ENCODE measurements at places on chromosomes 5 and 9. TPM values are rescaled to one million over a fixed set of nuclear protein-coding genes. Genes with fewer than 3 reads are reported as not detected.

GRCh38 chr5:142063878-142064331, 44.7 kb upstream of the NDFIP1 start:
- DNase-seq: peak; percentile 62

DNA sequence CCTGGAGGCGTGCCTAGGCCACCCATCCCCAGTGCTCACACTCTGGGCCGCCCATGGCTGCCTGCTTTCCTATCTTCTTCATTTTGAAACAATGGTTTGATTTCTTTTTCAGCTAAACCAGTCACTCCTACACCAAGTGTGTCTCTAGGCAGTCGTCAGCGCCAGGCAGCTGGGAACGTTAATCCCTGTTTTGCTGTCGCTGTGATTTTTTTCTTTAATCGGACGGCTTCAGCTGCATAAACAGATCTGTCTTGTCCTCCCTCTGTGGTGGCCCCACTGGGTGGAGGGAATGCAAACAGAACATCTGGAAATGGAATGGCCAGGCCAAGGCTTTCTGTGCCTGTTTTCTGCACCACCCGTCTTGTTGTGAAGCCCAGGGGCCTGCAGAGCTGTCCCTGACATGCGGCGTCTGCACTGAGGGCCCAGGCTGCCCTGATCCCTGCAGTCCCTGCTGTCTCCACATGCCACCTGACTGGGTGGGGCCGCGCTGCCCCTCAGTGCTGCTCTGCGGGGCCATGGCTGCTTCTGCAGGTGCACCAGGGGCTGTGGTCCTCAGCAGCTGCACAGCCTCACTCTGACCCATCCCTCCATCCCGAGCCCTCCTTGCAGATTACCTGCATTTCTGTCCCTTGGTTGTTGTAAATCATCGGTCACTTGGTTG, 51.5 kb downstream of the WNK2 start:
- no peak for DNase-seq

DNA sequence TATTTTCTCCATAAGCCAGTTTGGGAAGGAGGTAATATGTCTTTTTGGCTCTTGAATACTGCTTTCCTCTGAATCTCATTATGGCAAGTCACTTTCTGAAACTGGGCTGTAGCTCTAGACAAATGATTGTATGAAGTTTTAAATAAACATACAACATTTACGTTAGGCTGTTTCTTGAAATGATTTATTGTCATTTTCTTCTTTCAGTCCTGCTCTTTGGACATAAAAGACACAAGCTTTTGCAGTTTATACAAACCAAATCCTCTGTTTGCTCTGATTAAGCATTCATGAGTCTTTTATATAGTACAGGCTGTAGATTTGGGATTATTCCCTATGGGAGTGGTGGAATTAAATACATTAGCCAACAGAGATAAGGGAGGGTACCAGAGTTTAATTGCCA, 139.7 kb downstream of the CEP120 start:
- no peak for DNase-seq

DNA sequence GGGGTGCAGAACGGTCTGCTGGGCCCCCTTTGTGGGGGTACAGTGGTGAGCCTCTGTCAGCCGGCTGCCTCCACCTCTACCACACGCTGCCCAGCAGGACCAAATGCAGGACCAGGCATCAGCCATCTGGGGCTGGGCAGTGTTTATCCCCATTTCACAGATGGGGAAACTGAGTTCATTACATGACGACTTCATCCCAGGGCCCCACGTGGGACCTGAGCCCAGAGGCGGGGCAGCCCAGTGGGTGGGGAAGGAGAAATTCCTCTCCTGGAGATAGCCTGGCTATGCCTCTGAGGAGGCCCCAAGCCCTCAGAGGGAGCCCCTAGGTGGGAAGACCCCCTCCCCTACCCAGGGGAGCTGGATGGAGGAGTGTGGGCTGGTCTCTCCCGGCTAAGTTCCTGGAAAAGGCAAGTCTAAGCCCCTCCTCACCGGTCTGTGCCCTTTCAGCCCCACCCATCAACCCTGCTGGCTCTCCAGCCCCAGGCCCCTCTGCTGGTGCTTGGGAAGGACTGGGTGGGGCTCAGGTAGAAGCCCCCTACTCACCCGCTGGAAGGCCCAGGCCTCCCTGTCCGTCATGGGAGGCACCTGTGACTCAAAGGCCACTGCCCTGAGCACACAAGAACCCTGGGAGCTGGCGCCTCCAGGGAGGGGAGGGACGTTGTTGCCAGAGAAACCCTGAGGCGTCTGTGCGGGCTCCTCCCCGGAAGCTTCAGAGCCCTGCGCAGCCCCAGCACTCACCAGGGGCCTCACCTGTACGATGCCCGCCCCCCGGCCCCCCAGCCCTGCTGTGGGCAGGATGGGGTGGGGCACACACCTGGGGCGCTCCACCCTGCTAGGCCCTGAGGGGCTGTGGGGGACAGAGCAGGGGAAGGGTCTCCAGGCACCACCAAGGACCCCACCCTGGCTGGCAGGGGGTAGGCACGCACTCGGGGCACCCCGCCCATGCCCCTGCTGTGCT, 7.4 kb upstream of the CCDC187 start:
- no peak for DNase-seq

DNA sequence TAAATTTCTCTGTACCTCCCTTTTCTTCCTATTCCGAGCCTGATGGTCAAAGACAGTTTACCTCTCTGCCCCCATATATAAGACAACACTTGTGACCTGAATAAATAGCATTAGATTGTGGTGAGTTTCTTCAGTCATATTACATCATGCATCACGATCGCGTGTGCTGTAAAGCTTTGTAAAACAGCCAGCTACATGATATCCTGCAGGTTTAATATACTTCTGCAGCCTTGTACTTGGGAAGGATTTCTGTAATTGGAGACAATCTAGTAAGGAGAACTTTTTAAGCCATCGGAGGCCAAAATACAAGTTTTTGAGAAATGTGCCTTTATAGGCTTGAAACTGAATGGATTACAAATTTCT, 711.8 kb upstream of the WWC1 start:
- DNase-seq: no peak

- DNase-seq: no peak
Measured at GRCh38 chr5:71954329-71954728, 152.9 kb upstream of the MAP1B start.

DNA sequence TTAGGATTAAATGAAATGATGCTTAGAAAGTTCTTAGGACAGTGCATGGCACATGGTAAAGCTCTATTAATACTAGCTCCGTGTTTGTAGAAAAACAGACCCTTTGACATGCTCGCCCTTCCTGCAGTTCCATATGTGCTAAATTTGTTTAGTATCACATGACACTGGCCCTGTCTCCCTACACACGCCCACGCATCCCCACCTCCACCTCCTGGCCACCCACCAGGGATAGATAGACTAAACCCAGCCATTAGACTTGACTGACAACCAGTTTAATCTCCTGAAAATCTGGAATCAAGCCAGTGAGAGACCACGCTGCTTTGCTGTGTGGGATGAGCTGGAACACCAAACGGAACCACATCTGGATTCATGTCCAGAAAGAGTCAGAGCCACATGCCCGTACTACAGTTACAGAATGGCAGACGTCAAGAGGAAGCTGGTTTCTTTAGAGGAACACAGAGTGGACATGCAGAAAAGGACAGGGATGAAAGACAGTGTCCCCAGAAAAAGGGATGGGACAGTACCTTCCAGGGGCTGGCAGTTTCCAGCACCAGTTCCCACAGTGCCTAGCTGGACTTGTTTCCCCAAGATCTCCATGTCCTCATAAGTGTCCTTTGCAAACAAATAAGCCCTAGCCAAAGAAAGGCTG, 186.1 kb downstream of the PDZD2 start:
- DNase-seq: no peak

- no peak for DNase-seq
Measured at GRCh38 chr5:96209829-96210228, 223.2 kb downstream of the PCSK1 start.

GRCh38 chr5:176531902-176532493, 5.2 kb downstream of the RNF44 start:
- no peak for DNase-seq

GRCh38 chr5:102796009-102796408, 40.9 kb downstream of the PAM start:
- no peak for DNase-seq

- DNase-seq: no peak
Measured at GRCh38 chr9:129611307-129611800, 9.5 kb downstream of the C9orf50 start.

GRCh38 chr9:107119735-107120134, 163.3 kb upstream of the RAD23B start:
- no peak for DNase-seq

- no peak for DNase-seq
Measured at GRCh38 chr5:109898269-109899162, 208.8 kb downstream of the MAN2A1 start.

DNA sequence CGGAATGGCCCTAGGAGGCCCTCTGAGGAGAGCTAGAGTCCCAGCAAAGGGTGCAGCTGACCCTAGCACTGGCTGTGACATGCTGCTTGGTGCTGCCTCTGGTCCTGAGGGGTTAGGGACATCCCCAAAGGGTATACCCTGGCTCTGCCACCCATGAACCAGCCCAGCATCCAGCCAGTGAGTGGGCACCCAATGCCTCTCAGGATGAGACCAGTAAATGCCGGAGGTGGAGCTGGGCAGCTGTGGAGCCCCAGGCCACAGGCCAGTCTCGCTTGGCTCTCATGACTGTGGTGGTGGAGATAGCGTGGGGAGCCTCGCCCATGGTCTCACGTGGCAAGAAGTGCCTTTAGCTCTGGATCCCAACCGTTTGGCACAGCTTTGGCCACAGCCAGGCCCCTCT, 3.7 kb upstream of the CEL start:
- no peak for DNase-seq

- no peak for DNase-seq
Measured at GRCh38 chr5:33563530-33563929, 122.8 kb downstream of the TARS1 start.

GRCh38 chr9:7300484-7300883, 499.1 kb downstream of the DMAC1 start:
- no peak for DNase-seq

DNA sequence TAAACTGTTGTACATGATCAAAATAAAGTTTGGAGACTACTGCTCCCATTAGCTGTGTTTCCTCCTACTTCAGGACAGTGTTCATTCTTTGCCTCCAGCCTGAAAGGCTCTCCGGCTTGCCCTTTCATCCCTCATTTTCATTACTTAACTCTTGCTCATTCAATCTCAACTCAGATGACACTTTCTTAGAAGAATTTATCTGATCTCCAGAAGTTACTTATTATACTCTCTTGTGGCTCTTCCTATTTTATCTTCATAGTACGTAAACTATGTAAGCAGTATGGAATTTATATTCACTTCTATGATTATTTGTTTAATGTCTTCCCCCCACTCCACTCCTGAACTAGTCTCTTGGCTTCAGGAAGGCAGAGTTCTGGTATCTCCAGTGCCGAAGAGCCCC, 1737.9 kb upstream of the C9orf72 start:
- DNase-seq: no peak

- DNase-seq: no peak
Measured at GRCh38 chr5:90438100-90438499, 28.5 kb upstream of the CETN3 start.

GRCh38 chr9:37035648-37036370, 1.7 kb upstream of the PAX5 start:
- no peak for DNase-seq

DNA sequence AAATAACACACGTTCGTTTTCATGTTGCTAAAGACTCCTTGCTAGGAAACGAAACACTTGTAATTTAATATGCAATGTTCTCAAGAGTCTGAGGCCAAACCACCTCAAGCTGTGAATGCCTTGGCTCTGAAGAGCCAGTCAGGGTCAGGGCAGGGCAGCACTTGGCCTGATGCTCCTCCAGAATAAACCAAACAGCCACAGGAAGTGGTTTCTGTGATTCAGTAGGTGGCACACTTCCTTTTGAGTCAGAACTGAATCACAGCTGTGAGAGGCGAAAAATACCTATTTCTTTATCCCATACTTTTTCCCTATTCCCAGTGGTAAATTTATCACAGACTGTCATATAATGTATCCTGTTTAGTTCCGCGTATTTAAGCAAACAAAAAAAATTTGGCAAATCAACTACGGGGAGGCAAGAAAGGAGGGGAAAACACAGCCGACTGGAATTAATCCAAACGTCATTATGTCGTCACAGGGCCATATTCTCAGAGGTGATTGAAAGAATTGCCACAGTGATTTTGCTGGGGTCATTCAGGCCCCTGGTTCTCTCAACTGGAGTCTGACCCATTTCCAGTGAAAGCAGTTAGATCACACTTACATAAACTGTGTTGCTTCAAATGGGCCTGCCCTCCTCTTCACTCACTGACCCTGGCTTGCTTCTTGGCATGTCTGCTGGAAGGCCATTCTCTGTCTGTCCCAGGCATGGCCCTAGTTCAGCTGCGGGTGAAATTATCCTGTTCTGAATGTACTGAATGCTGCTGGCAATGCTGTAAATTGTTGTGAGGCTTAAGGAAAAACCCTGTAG, 71.2 kb downstream of the ARRDC3 start:
- DNase-seq: peak; percentile 68

DNA sequence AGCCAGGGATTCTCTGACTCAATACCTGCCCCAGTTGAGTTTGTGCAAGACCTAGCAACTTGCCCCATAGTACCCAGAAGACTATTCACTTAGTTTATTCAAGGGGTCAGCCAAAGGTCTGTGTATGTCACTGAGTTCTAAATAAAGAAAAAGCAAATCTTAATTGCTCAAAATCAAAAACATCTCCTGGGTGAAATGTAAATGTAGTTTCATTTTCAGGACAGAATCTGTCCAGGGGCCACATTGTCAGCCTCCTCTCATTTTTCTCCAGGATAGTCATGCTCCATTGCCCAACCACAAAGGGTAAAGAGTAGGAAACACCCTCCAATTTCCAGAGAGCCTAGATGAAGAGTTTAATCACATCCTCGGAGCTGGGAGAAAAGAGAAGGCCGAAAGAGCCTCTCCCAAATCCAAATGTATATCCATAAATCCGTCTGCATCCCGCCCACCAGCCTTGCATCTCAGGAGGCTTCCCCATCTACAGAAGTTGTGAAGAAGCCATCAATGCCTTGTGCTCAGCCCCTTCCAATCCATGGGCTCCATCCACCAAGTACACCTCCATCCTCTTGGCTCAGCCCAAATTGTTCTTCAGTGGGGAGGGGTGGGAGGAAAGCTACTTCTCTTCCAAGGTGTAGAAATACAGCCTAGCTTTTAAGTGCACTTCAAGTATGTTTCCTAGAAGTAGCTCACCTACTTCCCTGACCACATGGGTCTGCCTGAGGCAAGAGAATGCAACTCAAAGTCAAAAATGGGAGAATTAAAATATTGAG, 26.9 kb downstream of the ADAM19 start:
- DNase-seq: no peak

The PRRX2 gene
- 0.76 TPM for total RNA-seq

The PCDHGA9 gene
- total RNA-seq: not detected

The TAF11L5 gene
- not detected for total RNA-seq

The TMEM215 gene
- total RNA-seq: not detected

The IL13 gene
- total RNA-seq: 0.44 TPM

The FRRS1L gene
- not detected for total RNA-seq

The CCL27 gene
- total RNA-seq: 0.82 TPM

The ENTPD2 gene
- not detected for total RNA-seq

The SLC25A2 gene
- not detected for total RNA-seq

The ANKRD20A1 gene
- not detected for total RNA-seq

The MLANA gene
- total RNA-seq: not detected

The GCNT4 gene
- total RNA-seq: 1.7 TPM

The THBS4 gene
- total RNA-seq: 0.41 TPM
